Neural progenitor cell (in vitro differentiated cells): ENCODE measurements at places on chromosomes 2 and 18. TPM values are rescaled to one million over a fixed set of nuclear protein-coding genes. Genes with fewer than 3 reads are reported as not detected.
A peak's percentile ranks its signal among the peaks of the same experiment; 100 is the strongest.

DNA sequence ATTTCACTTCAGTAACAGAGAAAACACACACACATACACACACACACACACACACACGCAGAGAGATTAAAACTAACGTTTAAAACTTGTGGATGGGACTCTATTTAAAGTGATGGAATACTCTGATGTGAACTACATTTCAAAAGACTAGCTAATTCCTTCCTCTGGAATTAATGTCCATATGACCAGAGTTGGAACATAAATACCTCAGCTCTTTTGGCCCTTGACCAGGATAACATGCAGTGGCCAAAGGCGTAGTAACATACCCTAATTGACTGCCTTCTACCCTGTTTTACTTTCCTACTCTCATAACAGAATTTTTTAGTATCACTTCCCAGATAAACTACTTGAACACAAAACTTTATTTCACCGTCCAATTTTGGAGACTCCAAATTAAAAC is 671.3 kb upstream of the CHAC2 start:
- no peaks in the 10 kb centered on the region for H3K4me1 ChIP-seq
- no peaks in the 10 kb centered on the region for H3K36me3 ChIP-seq
- no peak overlapping the region for H3K27ac ChIP-seq
- no peaks in the 10 kb centered on the region for H3K27me3 ChIP-seq
- no peak overlapping the region for H3K4me3 ChIP-seq

Gene TLX2
- not detected in 2 replicates for total RNA-seq

GRCh38 chr2:128269063-128269989 is 49.3 kb downstream of the HS6ST1 start:
- DNase-seq: no peak
- H3K36me3 ChIP-seq: no peaks in the 10 kb centered on the region
- H3K4me1 ChIP-seq: no peaks in the 10 kb centered on the region

DNA sequence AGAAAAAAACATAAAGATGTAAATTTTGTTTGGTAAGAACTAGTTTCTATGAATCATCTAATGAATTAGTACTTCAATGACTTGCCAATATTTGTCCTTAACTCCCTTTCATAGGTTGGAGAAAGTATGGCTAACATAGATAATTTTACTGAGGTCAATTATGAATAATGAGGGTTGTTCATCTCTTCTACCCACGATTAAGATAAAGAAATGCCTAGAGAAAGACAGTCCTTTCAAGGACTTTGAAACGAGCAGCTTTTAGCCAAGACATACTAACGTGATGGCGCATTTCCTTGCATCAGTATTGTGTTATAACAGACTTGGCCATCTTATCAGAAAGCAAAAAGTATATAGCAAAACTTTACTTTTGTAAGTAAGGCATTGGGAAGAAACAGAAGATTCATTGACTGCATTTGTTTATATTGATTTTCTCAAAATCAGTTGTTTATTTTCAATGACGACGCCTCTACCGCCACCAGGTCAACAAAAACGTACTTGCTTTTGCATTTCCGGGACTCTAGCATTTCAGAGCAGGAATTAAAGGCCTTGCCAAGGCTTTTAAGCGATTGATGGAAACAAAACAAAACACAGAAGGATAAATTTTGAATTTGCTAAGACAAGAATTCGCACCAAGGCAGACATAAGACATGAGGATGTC is 961 bp downstream of the RBM43 start:
- H3K4me3 ChIP-seq: peak overlapping the region; percentile 47
- H3K27ac ChIP-seq: no peak overlapping the region
- H3K36me3 ChIP-seq: no peaks in the 10 kb centered on the region
- peaks cover 9% of the 10 kb centered on the region for H3K27me3 ChIP-seq
- no peak for DNase-seq

DNA sequence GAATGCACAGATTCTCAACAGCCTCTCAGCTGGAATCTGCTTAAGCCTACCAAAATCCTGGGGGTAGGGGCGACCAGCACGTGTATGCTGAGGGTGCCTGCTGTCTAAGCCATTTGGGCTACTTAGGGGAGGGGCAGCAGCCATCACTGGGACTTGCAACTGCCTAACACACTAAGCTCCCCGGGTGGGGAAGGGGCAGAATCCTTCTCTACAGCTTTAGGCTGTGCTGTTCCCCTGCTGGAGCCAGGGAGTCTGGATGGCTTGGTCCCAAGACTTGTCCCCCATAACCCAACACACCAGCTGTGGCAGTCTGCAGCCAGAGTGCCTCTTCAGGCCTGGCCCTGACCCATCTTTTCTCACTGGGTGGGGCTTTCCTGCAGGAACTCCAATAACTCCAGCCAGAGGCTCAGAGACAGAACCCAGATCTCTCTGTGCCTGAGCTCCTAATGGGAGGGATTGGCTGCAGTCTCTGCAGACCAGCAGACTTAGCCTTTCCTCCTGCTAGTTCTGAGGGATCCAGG is 305.4 kb upstream of the RND3 start:
- H3K27ac ChIP-seq: no peak overlapping the region
- no peak overlapping the region for H3K4me3 ChIP-seq
- no peaks in the 10 kb centered on the region for H3K27me3 ChIP-seq
- no peaks in the 10 kb centered on the region for H3K36me3 ChIP-seq
- H3K4me1 ChIP-seq: no peaks in the 10 kb centered on the region

Gene PTPN4
- 51.8 and 52.1 TPM in 2 replicates for total RNA-seq

DNA sequence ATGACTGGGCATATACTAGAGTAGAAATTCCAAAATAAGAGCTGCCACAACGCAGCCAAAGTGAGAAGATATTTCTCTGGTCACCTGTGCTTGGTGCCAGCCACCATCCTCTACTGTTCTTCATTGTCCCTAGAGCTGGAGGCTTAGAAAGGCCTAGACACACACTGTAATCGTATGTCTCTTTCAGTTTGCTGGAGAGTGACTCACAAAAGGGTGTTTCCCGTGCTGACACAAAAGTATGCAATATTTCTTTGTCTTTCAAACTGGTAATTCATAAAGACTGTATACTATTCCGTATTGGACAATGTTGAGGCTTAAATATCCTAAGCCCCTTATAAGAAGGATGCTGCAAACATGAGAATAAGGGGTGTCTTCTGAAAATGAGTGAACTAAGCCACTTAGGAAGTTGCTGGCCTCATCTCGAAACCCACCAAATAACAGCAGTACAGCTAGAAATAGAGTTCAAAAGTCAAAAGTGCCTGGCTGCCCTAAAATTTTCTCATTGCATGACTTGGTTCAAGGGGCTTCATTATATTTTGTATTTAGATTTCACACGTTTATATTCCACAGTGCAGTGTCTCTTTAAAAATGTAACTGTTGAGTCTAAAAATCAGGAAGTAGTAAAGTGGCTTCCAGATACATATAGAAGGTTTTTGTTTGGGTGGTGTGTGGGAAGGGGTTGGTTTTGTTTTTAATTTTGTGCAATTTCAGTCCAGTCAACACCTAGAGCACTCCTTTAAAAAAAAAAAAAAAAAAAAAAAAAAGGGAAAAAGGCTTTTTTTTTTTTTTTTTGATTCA is 601.1 kb downstream of the ARHGAP15 start:
- no peak for DNase-seq
- no peak overlapping the region for H3K27ac ChIP-seq
- H3K4me1 ChIP-seq: peaks cover 15% of the 10 kb centered on the region
- no peaks in the 10 kb centered on the region for H3K36me3 ChIP-seq

Gene EDAR
- total RNA-seq: not detected in 2 replicates
